Nucleus accumbens (tissue), 56 donors: ENCODE measurements at places on chromosomes 3 and 15.
A peak's percentile ranks its signal among the peaks of the same experiment; 100 is the strongest.

DNA sequence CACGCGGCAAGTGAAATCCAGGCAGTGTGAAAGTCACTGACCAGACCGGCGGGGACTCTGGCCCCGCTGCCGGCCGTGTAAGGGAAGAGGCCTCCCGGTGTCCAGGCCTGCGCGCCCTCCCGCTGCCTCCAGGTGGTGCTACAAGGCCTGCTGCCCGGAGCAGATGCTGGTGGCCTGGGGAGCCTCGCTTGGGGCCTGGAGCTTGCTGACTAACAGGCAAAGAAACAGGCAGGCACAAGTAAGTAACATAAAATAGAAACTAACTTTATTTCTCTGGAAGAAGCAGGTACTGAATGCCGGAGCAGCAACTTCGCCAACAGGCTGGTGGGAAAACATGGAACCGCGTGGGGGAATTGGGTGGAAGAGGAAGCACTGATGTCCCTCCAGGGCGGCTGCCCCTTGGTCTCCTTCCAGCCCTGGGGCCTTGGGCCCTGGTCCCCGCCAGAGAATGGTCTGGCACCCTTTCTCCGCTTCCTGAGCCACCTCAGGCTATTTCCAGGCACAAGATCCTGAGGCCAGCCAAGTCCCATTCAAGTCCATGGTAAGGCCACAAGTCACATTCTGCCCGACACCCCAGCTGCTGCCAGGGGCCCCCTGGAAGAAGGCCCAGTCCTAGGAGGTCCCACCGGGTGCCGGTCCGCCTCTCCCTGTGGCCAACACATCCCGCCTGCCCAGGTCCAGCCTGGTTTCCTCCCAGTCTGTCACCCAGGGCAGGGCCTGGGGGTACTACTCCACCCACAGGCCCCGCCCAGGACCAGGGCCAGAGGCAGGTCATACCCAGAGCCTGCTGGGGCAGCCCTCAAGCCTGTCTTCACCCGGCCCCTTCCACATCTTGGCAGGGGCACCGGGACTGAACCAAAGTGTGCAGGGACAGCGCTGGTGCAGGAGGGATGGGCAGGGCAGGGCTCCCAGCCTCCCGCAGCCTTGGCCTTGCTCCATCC, 45.0 kb downstream of the TNK2 start:
- peak; percentile 80 for DNase-seq

GRCh38 chr3:189084620-189085019, 87.2 kb upstream of the TPRG1 start:
- DNase-seq: no peak

DNA sequence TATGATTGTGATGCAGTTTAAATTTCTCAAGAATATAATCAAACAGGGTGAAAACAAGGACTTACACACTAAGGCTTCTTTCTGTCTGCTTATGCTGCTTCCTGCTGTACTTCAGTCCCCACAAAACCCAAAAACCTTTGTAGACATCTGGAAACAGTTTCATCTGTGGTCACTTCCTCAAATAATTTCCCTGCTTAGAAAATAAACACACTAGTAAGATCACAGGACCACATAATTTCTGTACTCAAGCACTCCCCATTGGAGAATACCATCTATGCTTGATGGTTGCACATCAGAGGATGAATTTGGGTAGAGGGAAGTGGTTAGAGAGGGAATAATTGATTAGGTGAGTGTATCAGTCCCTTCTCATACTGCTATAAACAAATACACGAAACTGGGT, 266.2 kb downstream of the LSAMP start:
- DNase-seq: no peak

DNA sequence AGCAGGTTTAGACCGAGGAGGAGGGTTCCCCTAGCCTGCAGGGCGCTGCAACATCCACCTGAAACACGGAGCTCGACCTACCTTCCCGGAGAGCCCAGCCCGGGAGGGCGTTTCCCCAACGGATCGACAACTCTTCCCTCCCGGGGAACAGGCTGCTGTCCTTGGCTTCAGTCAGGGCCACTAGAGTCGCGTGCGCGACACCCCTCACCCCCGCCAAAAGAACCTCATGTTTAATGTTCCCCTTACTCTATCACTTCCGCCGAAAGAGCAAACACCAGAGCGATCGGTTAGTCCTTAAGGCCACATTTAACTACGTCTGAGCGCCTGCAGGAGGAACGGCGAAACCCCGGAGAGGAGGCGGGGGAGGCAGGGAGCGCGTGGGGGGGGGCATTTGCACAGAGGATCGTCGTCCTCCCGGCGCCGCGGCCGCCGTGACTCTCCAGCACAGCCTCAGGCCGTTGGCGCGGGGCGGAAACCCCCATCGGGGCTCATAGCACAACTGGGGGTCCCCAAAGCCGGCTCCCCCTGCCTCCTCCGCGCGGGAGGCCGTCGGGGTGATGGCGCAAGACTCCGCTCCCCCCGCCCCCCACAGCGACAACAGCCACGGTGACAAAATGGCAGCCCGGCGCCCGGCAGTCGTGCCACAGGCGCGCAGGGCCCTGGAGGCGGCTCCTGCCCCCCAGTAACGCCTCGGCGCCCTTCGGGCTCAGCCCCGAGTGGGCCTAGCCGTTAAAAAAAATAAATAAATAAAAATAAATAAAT, 3.2 kb downstream of the ANP32A start:
- peak; percentile 81 for DNase-seq

DNA sequence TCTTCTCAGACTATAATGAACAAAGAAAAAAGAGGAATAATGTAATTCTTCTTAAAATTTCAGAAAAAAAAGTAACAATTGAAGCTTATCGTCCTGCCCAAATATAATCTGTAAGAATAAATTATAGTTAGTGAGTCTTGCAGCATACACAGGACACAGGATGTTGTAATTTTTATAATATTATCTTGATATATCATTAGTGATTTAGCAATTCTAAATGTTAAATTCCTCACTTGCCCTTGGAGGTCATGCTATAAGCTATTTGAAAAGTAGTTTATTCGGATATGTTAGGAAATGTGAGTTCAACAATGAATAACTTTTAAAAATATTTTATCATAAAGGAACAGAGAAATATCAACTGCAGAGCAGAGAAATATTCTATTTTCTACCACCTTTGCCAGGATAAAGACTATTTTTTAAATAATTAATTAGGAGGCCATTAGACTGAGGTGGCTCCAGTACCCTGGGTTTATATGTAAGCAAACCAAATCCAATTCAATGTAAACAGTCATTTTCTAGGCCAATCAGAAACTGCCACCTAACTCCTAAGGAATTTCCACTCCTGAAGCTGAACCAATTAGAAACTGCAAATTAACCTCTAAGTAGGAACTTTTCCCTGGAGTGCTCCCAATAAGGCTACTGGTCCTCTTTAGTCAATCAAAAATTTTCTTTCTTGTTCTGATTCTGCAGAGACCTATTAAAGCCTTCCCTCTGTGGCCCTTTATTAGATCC, 1109.3 kb downstream of the ROBO2 start:
- no peak for DNase-seq

DNA sequence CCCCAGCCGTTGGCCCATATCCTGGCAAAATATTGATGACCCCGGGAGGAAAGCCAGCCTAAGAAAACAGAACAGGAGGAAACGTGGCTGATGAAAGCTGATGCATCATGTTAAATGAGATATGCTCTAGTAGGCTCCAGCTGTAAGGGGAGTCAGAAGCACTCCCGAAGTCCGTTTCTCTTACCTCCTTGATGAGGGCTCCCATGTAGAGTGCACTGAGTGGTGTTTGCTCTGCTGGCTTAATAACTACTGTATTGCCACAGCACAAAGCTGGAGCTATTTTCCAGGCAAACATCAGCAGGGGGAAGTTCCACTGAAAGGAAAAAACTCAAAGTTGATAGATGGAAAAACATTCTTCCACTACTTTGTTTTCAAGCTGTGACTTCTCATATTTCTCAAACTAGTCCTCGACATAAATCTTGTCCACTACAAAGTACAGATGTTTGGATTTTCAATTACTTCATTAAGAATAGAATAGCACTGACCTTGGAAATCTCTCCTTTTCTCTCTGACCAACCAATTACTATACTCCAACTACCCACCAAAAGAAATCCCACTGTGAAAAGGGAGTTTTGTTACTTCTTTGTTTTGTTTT, 72.7 kb downstream of the ALDH1A2 start:
- no peak for DNase-seq

- DNase-seq: no peak
Observed at GRCh38 chr3:171822431-171823106, 12.3 kb upstream of the PLD1 start.

DNA sequence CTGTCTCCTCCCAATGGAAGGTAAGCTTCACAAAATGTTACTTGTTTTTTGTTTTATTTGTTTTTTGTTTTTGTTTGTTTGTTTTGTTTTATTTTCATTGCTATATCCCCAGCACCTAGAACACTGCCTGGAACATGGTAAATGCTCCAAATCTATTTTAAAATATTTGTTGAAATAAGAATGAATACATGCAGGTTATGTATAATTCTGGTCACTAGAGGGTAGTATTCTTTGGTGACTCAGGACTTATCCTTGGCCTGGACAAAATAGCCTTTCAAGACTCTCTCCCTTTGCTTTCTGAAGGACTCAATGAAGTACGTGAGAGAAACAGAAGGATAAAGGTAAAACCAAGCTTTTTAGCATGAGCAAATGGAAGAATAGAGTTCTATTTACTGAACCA, 46.9 kb upstream of the PPP2R3A start:
- DNase-seq: no peak

- no peak for DNase-seq
Observed at GRCh38 chr15:74773731-74774252, 8.1 kb upstream of the CSK start.

DNA sequence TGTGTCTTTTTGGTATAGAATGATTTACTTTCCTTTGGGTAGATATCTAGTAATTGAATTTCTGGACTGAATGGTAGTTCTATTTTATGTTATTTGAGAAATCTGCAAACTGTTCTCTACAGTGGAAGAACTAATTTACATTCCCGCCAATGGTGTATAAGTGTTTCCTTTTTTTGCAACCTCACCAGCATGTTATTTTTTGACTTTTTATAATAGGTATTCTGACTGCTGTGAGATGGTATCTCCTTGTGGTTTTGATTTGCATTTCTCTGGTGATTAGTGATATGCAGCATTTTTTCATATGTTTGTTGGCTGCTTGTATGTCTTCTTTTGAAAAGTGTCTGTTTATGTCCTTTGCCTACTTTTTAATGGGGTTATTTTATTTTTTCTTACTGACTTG, 607.2 kb downstream of the OTOL1 start:
- no peak for DNase-seq

- peak; percentile 38 for DNase-seq
Observed at GRCh38 chr3:168096210-168096652, 507 bp upstream of the GOLIM4 start.

GRCh38 chr3:196650740-196651311, 11.3 kb downstream of the NRROS start:
- DNase-seq: no peak

- no peak for DNase-seq
Observed at GRCh38 chr3:151219056-151219455, 16.0 kb upstream of the GPR171 start.

GRCh38 chr3:71984843-71985613, 200.1 kb upstream of the PROK2 start:
- no peak for DNase-seq

GRCh38 chr15:48471073-48471472, 139.8 kb downstream of the DUT start:
- no peak for DNase-seq

GRCh38 chr15:34304613-34305012, 33.0 kb downstream of the SLC12A6 start:
- DNase-seq: no peak

- DNase-seq: no peak
Observed at GRCh38 chr3:124748560-124749198, 18.4 kb downstream of the UMPS start.

- no peak for DNase-seq
Observed at GRCh38 chr15:67834581-67835296, 5.1 kb downstream of the RNU6-1 start.

GRCh38 chr3:36734742-36735141, 29.6 kb downstream of the DCLK3 start:
- no peak for DNase-seq

DNA sequence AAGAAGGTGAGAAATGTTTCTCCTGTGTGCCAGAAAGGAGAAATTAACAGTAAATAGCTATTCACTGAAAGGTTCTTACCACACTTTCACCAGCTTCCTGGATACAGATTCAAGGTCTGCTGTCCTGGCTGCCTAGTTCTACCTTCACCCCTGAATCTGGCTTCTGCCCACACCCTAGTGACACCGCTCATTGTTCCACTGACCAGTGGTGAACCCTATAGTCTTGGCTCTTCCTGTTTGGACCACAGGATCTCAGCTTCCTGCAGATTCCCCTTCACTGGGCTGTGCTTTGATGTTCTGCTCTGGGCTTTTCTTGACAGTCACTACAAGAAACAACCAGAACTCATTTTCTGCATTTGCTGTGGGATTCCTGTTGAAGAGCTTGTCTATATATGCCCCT, 250.0 kb downstream of the XXYLT1 start:
- no peak for DNase-seq

DNA sequence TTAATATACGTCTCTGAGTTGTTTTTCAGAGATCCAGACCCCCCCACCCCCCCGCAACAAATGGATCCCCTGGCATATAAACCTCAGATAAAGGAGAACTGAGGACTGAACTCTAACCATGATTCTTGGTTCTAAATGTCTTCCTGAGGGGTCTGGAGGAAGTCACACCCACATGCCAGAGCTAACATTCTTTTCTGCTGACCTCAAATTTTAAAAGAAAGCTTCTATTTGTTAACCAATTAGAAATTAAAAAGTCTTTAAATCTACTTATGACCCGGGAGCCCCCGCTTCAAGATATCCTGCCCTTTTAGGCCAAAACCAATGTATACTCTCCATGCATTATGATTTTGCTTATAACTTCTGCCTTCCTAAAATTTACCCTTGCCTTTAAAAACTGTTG, 188.3 kb downstream of the ECT2 start:
- DNase-seq: no peak

- DNase-seq: peak; percentile 7
Observed at GRCh38 chr3:64687781-64688604, at the start of gene ADAMTS9. TSS of gene ADAMTS9 (minus strand) at chr3:64688000. CDS start at chr3:64687657, 343 bp downstream.

- no peak for DNase-seq
Observed at GRCh38 chr3:196914866-196915265, 27.5 kb downstream of the NCBP2 start.

DNA sequence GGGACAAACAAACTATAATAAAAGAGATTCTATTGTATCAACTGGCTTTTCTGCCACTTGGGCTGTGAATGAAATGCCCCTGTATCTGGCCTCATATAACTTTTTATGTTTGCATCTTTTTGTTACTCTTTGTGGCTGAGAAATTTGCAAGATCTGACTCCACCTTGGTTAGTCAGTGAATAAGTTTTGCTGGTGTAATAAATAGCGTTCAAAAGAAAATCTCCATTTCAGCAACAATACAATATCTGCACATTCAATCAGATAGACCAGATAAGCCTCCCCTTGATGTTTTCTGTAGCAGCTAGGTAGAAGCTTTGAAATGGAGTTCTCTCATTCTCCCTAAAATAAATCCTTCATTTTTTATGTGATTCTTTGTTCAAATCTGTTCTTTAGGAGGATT, 12.0 kb downstream of the TRAT1 start:
- no peak for DNase-seq

DNA sequence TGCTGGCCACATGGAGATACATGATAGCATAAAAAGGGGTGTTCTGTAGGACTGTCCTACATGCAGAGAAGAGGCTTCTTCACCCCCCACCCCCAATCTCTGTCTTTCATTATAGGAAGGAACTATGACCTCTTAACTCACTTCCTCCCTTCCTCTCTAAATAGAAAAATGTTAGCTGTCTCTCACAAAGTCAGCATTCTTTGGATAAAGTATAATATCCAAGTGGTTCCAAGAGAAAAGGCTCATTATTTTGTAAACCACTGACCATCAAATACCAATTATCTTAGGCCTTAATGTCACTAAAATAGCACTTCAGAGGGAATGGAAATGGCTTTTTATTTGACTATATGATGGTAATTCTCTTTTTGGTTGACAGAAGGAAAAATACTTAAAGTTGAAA, 95.3 kb upstream of the SLC2A2 start:
- DNase-seq: no peak
